Left lobe of liver (tissue), 2 donors: ENCODE measurements at places on chromosomes 1 and 21.

DNA sequence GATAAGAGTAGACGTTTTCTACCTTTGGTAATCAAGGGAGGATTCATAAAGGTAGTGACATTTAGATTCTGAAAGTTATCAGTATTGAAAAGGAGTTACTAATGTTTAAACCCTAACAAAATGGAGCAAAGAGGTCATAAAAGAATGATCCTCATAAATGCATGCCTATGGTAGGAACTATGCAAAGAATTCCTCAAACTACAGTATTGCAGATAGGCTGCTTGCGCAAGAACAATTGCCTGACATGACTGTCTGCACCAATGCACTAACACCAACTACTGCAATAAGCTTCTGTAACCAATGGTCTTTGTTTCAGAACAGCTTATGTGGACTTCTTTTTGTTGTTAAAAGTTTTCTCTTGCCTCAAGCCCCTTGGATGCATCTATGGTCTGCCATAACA, 597.3 kb upstream of the ADGRL4 start:
- no peak for DNase-seq

DNA sequence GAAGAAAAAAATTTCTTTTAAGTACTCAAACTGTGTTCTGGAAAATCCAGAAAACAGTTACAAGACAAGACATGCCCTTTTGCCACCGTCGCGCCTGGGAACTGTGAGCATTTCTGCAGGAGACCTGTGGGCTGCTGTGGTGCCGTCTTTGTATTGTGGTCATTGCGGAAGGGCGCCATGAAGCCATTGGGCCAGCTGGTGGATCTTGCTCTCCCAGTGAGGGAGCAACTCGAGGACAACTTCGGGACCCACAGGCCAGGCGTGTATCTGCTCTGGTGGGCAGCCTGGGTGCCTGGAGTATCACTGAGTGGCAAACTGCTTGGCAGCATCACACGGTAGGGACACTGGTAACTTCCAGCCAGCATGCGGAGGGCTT, 3.8 kb upstream of the THEMIS2 start:
- DNase-seq: no peak

DNA sequence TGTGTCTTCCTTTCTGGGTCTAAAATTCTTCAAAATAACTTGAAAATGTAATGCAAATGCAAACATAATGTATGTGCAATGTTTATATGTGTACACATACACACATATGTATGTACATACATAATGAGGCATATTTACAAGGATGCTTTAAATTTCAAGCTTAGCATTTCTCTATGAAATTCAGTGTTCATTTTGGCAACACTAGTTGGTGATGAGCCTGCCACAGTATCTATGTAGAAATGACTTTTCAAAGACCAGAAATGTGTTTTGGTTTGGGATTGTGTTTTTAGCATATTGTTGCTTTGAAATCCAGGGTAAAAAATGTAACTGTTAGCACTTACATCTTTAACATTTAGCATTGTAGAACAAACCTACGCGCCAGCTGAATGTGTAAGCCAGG, 10.1 kb downstream of the GABPA start:
- no peak for DNase-seq

DNA sequence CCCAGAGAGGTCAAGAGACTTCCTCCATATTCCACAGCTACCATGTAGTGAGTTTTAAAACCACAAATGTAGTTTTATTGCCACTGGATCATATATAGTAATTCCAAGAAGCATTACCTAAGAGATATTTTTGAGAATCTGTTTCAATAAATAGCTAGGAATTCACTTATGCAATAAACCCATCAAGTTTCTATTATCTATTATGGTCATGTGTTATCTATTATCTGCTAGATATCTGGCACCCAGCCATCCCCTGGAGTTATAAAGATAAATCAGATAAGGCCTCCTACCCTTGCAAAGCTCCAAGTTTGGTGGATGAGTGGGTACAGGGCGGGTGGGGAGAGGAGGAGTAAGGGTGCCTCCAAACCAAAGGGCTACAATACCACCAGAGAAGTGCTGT, 10.3 kb upstream of the VWA5B1 start:
- no peak for DNase-seq

DNA sequence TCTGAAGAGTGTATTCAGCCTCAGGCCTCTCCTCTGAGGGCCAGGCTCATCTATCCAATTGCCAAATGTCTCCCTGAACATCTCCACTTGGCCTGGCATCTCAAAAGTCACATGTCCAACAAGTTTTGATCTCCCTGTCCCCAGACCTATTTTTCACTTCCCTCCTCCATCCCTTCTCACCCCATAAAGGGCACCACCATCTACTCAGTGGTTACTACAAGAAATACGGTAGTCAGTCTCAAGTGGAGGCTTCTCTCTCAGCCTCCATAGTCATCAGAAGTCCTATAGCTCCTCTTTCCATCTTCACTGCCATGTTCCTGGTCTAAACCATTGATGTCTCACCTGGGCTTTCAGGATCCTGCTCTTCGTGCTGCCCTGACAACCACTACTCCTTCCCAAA, 82.5 kb upstream of the EDN2 start:
- no peak for DNase-seq

DNA sequence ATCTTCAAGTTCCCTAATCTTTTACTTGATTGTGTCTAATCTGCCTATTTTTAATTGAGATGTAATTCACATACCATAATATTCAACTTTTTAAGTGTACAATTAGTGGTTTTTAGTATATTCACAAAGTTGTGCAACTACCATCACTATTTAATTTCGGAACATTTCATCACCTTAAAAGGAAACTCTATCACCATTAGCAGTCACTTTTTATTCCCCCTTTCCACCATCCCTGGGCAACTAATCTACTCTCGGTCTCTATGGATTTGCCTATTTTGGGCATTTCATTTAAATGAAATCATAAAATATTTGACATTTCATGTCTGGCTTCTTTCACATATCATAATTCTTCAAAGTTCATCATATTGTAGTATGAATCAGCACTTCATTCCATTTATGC, 30.6 kb upstream of the HYI start:
- DNase-seq: no peak

DNA sequence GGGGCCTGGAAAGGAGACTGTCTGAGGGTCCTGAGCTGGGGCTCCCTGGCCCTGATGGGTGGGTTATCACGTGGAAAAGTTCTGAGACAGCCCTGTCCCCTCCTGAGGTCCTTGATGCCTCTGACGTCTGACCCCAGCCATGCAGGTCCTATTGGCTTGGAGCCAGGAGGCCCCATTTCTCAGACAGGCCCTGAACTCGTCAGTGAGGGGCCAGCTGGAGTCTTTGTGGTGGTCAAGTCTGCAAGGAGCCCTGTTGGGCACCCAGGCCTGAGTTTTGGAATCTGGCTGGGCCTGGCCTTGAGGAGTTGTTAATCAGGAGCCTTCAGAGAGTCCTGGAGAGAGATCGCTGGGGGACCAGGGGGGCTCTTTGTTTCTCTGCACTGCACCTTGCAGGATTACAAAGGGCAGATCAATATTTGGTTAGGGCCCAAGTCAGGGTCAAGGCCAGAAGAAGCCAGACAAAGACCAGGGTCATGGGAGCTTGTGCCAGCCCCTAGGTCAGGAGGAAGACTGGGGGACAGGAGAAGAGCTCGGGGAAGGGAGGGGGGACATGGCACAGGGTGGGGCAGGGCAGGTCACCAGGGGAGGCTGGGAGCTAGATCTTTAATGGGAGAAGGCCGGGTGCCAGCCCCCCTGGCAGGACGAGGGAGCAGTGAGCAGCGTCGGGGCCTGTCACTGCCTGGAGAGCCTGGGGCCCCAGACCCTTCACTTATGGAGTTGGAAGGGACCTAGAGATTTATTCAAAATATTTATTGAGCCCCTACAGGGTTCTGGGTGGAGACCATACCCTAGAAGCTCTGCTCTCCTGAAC, 83.2 kb downstream of the PTPRU start:
- no peak for DNase-seq

- peak; percentile 88 for DNase-seq
Observed at GRCh38 chr21:17441370-17441769, 71.5 kb upstream of the CXADR start.

DNA sequence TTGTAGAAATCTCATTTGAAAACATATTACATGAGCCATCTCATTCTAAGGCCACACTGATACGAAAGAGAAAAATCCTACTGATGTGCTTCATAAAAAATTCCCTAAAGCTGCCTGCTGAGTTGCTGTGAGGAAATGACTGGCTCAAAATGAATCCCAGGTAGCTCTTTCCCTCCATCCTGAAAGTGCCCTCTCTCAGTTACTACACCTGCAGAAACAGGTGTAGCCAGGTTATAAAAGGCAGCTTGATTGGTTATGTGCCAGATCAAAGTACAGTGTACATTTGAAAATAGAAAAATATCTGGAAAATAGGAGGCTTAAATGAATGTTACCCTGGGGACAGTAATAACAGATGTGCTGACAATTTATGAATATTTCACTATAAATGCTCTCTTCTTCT, 833.4 kb upstream of the ADGRL4 start:
- DNase-seq: no peak

- no peak for DNase-seq
Observed at GRCh38 chr1:246091477-246091876, 415.6 kb downstream of the SMYD3 start.

DNA sequence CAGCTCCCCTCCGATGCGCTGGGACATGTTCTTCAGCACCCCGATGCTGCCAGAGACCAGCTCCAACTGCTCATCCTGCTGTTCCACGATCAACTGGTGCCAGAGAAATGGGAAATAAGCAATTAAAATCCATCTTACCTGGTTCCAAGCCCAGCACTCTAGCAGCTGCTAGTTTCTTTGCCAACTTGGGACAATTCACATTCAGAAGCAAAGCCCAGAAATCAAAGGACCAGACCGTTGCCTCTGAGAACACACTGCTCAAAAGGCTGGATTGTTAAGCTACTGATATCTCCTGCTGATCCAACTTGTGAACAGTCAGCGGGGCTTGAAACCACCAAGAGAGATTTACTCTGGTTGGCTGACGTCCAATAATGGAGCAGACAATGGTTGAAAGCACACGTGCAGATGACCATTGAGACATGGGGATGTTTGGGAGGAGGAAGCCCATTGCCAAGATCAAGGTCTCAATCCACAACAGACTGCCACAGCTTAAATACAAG, 34.4 kb downstream of the STX6 start:
- DNase-seq: no peak

- DNase-seq: peak; percentile 80
Observed at GRCh38 chr1:228735871-228736586, 750 bp downstream of the RHOU start.

DNA sequence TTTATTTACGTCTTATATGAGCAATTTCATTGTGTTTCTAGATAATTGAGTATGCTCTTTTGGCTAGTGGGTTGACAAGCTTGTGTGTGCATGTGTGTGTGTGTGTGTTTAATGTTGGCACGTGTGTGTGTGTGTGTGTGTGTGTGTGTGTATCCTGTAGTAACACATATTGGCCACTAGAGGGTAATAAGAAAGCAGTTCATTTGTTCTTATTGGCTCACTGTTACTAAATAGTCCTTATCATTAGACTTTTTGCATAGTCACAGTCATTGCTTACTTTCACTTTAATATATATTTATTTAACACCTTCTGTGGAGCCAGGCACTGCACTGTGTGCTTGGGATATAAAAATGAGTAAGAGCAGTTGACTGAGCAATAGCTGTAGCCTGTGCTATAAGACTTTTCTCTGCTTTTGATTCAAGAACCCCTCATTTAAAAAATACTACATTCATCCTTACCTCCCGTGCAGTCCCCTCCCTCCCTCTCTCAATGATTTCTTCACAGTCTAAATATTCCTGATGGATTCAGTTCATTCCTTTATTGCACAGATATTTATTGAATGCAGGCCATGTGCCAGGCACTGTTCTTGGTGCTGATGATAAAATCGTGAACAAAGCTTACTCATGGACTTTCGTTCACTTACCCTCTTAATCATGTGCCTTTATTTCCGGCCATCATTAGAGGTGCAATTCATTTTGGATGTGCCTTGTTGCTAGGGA, 96.7 kb downstream of the DYRK1A start:
- no peak for DNase-seq

DNA sequence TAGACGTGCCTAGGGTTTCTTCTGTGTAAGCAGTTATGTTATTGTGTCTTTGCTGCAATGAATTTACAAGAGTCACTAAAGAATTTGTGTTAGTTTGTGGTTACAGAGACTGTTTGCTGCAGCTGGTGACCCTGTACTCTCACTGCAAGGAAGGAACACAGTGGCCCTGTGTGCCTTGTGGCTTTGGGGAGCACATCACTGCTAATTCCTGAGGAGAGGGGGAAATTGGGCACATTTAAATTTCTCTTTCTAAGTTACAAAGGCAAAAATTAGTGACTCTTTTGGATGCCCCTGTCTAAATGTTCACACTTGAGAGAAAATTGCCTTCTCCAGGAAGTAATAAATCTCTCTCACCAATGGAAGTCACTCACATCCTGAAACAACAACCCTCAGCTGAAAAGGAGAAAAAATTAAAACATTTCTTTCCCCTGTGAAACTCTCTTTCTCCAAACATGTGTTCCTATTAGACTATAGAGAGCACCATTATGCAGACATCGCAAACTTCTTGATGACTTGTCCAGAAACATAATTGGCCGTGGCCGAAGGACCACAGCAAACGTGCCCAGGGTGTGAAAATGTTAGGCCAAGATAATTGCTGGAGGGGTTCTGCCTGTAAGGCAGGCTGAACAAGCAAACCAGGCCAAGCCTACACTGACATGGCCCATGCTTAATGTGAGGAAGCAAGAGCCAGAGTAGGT, 32.3 kb upstream of the SPAG17 start:
- DNase-seq: no peak

- DNase-seq: no peak
Observed at GRCh38 chr1:63835128-63835527, 61.3 kb downstream of the ROR1 start.

GRCh38 chr1:226712742-226713419, 26.2 kb downstream of the ITPKB start:
- no peak for DNase-seq

DNA sequence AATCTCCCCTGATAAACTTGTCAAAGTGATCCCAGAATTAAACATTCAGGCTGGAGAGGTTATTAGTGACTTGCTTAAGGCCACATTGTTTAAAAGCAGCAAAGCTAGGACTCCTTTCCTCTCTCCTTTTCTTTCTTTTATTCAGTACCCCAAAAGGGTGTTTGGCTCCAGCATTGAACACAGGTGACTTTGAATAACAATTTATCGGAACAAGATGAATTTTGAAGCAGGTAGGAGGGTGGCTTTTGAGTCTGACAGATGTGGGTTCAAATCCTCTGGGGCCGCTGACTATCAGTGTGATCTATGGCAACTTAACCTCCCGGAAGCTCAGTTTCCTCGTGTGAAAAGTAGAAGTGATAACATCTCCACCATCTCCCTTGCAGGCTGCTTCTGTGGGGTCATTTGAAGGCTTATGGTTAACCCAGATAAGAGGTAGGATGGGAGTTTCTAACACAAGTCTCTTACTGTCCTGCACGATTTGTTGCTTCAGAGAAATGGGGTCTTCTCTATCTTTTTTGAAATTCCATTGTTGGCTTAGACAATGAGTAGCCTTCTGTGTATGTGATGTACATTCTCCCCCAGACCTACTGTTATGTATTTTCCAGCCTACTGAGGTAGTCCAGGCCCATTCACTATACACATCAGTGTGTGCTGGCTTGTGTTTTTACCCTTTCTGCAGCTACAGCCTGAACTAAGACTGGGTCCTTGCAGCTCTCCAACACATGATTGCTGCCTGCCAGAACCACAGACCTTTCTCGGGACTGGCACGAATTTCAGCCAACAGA, 29.0 kb downstream of the JUN start:
- DNase-seq: no peak
